ENCODE measurements at places on chromosomes 1 and 21.

DNA sequence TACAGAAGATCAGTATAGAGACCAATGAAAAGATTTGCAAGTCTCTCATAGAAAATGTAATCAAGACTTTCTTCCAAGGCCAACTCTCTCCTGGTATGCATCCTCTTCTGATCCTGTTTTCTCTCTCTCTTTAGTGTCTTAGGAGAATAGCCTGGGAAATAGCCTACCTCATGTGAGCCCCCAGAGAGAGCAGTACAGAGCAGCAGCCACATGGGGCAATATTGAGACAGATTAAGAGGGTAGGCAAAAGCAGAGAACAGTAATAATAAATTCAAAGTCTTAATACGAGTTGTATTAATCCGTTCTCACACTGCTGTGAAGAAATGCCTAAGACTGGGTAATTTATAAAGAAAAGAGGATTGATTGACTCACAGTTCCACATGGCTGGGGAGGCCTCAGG is 61.4 kb downstream of the RNASEL start:
- no peak for DNase-seq

- DNase-seq: no peak
These were observed 11.9 kb downstream of the RCSD1 start for GRCh38 chr1:167641786-167642500.

DNA sequence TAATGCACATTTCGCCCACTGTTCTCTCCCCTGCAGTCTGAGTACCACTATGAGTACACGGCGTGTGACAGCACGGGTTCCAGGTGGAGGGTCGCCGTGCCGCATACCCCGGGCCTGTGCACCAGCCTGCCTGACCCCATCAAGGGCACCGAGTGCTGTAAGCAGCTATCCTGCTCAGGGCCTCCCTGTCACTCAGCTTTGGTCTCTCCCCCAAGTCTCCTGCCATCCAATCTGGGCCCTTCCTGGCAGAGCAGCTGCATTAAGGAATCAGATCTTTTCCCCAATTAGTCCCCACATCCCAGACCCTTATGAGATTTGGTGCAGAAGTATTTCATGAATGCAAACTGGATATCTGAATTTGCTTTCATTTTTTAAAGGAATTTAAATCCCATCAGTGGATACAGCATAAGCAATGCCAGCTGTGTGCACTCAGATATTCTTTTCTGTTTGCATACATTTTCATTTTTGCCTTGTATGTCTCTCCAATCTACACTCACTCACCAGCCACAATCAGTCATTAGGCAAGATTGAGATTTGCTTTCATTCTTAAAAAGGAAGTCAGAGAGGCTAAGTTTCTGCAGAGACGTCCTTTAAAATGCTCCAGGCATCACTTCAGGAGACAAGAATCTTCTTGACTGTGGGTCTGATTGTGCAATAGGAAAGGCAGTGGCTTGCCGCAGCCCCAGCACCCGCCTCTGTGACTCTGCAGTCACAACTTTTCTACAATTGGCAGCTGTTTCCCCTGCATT is 48.1 kb downstream of the ELAPOR1 start:
- no peak for DNase-seq

DNA sequence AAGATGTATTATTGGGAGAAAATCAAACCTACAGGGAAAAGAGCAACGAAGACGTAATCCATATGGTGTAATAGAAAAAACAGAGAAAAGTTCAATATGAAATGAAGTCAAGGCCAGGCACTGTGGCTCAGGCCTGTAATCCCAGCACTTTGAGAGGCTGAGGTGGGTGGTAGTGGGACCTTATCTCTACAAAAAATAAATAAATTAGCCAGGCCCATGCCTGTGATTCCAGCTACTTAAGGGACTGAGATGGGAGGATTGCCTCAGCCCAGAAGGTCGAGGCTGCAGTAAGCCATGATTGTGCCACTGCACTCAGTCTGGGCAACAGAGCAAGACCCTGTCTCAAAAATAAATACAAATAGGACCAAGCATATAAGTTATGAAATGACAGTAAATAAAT is 11.4 kb downstream of the DESI2 start:
- DNase-seq: no peak

- DNase-seq: no peak
These were observed 4.8 kb upstream of the FAM110D start for GRCh38 chr1:26153966-26154532.

GRCh38 chr1:25531082-25531461 is 12.3 kb upstream of the LDLRAP1 start:
- DNase-seq: no peak

GRCh38 chr1:19688041-19688842 is 23.6 kb downstream of the HTR6 start:
- no peak for DNase-seq

GRCh38 chr1:244424649-244425334 is 26.9 kb downstream of the ADSS2 start:
- DNase-seq: no peak

DNA sequence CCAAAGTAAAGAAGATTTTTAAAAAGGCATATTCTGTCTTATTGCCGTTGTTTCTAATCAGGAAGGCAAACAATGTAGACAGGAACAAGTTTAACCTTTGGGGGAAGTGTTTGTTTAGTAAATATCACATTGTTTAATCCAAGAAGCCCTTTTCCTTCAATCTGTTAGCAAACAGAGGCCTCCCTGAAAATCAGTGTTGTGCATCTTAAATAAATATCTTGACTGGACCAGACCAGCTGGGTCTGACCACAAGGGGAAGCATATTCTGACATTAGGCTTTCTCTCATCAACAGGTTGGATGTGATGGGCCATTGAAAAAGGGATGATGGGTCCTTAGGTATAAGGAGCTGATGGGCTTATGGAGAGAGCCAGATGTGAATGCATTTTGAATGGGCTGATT is 81.8 kb upstream of the SGIP1 start:
- no peak for DNase-seq

DNA sequence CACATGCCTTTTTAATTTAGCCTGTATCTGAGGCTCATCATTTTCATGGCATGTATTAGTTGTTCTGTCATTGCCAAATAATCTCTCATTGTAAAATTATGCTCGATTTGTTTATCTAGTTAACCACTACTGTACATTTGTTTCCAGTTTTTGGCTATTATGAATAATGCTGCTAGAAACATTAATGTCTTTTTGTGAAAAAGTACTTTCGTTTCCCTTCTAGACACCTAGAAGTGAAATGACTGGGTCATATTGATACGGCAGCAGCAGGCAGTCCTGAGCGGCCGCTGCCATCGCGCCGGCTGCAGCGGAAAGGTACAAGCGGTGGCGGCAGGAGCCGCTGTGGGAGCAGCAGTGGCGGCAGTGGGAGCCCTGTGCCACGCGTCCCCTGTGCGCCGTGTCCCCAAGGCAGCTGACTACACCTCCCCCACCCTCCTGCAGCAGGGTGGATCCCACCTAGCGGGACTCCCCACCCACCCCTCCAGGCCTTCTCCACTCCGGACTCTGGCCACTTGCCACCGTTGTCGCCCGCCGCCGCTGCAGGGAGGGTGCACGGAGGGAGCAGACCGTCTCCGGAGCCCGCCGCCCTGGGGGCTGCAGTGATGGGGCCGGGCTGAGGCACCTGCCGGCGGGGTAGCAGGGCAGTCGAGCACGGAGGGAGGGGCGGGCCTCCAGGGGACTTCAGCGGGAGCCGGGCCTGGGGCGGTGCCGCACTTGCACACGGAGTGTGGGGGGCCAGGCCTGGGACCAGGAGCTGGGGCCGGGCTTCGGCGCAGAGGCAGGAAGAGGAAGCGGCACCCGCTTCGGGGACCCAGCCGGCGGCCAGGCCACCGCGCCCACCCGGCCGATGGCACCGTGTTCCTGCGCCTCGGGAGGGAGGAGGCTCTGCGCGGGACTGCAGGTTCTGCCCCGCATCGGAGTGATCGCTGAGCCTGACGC is 66.8 kb upstream of the RGS7 start:
- DNase-seq: no peak

- DNase-seq: no peak
These were observed 161.4 kb downstream of the DAB1 start for GRCh38 chr1:57262472-57262871.

- no peak for DNase-seq
These were observed 722.2 kb upstream of the CHRM3 start for GRCh38 chr1:238664139-238664538.

DNA sequence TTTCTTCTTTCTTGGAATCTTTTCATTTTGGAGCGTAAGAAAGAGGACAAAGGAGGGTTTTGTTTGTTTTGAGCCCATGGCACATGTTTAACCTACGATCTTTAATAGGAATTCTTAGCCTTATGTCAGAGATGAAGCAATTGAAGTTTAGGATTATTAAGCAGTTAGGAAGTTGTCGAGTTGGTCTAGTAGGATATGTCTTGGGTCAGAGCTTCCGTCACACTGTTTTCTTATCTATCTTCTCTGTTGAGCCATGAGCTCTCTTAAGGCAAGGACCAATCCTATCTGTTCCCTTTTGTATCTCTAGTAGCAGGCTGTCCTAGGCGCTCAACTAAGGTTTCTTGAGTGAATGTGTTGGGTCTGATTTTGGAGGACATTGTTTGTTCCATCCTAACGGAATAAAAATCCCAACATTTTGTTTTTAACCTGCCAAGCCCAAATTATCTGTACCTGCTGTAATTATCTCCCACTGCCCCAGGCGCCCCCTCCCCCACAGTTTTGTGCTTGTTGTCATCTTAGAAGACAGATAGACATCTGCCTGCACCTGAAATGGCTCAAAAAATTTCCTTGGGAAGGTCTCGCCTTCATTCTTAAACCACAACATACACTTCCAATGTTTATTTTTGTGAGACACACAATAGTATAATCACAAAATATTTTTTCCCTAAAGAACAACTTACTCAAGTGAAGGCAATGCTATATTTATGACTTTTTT is 95.3 kb upstream of the GADD45A start:
- DNase-seq: no peak

DNA sequence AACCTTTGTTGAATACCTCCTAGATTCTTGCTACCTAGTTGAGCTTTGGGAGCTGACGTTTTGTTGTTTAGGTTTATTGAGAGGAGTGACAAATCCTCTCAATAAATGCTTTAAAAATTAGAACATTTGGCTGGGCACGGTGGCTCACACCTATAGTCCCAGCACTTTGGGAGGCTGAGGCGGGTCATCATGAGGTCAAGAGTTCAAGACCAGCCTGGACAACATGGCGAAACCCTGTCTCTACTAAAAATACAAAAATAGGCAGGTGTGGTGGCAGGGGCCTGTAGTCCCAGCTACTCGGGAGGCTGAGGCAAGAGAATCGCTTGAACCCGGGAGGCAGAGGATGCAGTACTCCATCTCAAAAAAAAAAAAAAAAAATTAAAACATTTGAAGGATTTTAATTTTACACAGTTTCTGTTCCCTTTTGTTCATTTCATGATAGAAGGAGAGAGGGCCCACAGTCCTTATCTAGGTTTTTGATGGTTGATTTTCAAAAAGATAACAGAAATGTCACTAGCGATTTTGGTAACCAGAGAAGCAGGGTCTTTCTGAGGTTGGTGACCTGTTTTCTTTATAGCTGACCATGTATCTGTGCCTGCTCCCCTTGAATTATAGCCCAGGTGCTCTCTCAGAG is 44.2 kb upstream of the PIGV start:
- DNase-seq: no peak

- no peak for DNase-seq
These were observed 43.3 kb upstream of the LPAR3 start for GRCh38 chr1:84936116-84936810.

DNA sequence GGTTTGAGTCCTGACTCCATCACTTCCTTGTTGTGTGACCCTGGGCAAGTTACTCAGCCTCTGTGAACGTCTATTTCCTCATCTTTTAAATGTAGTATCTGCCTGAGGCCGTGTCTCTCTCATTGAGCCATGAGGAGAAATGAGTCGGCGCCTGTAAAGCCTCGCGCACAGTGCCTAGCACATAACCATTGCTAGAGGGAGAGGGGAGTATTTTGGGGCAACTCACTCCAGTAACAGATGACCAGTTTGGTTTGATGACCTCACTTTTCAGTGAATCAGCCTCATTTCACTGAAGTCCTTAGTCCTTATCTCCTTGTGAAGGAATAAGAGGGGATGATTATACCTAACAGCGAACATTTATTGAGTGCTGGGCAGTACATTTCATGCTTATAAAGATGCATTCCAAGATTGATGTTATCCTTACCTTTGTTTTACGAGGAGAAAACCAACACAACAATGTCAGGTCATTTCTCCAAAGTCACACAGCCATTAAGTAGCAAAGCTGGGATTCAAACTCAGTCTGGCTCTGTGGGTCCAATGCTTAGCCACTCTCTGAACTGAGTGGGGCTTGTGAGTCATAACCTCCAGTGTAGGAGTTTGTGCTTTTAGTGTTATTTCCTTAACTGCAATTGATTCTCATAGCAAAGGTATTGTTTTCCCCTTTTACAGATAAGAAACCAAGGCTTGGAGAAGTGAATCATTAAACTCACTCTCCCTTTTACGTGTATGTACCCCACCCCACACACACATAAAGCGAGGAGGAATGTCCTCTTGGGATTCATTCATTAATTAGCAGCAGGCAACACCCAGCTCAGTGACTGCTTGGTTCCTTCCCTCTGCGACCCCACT is 25.9 kb downstream of the KCNC4 start:
- DNase-seq: no peak

DNA sequence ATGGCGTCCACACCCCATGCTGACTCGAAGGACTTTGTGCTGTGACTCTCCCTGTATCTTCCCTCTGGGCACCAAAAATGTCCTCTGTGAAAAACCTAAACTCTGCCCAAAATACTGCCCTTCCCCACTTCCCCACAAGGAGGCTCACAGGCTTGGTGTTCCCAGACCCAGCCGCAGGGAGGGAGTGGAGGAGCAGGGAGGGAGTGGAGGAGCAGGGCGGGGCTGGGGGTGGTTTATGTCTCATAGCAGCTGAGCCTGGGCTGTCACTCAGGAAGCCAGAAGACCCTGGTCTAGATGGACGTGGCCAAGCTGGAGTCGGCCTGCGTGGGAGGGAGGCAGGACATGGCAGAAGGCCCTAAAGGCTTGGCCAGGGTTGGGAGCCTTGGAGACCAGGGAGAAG is 461.7 kb downstream of the PTPRU start:
- DNase-seq: no peak

- DNase-seq: no peak
These were observed 39.4 kb upstream of the BCL10 start for GRCh38 chr1:85315789-85316188.

DNA sequence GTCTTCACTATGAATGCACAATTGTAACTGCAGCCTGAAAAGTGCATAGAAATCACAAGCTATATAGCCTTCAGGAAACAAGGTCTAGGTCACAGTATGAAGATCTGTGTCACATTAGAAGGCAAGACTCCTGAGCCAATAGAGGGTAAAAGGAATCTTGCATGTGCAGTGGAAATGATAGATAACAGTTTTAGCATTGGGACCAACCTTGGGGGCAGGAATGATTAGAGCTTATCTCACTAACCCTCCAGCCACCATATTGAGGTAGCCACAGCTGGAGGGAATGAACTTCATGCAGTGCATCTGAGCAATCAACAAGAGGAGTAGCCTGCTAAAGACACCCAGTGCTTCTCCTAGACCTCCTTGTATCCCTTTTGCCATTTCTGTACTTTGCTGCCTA is 390.1 kb downstream of the LTN1 start:
- no peak for DNase-seq

- DNase-seq: peak; percentile 86
These were observed at the start of gene STMN1 for GRCh38 chr1:25905680-25906643. STMN1 (minus strand) TSS chr1:25906419; CDS start chr1:25904676, 1,743 bp downstream.

- DNase-seq: no peak
These were observed 2.9 kb upstream of the LRRC40 start for GRCh38 chr1:70208292-70208691.

- DNase-seq: no peak
These were observed 935.2 kb downstream of the PLA2G4A start for GRCh38 chr1:187763976-187764375.

GRCh38 chr1:41975121-41975520 is 56.4 kb upstream of the HIVEP3 start:
- DNase-seq: no peak

All from stimulated activated CD4-positive, alpha-beta T cell treated with anti-CD3 and anti-CD28 coated beads, TNF-alpha, amount 100 ng/mL, for 1 hour (primary cell).